Activated CD8-positive, alpha-beta memory T cell treated with anti-CD3 and anti-CD28 coated beads, Interleukin-2, amount 50 U/mL, for 4 hours (primary cell): ENCODE measurements at places on chromosomes 6 and 20.

DNA sequence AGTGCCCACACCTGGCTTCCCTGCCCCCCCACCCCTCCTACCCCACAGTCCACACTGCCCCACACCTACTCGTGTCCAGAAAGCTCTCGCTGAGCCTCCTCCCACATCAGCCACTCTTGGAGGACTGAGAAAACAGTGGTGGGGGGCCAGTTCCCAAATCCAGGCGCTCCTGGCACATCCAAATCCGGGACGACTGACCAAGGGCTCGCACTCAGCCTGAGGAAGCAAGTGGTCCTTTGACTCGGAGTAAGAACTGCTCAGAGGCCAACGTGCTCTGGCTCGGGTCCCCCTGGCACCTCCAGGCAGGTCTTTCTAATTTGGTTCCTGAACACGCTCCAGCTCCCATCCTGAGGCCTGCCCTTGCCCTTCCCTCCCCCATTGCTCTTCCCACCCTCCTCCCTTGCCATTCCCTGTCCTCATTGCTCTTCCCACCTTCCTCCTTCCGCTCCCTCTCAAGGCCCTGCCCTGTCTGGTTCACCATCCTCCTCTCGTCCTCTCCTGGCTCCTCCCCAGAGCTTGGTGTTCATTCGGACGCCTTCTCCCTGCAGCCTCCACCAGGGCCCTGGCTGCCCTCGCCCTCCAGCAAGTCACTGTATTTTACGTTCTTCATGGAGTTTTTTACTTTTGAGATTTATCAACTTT is 83.6 kb downstream of the THBS2 start:
- DNase-seq = no peak

DNA sequence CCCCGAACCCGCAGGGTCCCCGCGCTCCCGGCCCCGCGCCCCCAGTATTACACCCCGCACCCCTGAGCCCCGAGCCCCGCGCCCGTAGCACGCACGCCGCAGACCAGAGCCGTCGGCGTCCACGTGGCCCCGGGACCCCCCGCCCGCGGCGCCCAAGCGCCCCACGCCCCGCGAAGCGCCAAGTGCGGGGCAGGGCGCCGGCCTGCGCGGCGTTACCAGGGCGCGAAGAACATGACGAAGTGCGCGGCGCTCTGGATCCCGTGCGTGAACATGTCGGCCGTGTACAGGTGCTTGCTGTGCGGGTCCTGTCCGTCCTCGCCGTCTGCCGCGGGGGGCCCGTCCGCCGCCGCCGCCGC is 312 bp downstream of the TXNDC5 start:
- DNase-seq = no peak

DNA sequence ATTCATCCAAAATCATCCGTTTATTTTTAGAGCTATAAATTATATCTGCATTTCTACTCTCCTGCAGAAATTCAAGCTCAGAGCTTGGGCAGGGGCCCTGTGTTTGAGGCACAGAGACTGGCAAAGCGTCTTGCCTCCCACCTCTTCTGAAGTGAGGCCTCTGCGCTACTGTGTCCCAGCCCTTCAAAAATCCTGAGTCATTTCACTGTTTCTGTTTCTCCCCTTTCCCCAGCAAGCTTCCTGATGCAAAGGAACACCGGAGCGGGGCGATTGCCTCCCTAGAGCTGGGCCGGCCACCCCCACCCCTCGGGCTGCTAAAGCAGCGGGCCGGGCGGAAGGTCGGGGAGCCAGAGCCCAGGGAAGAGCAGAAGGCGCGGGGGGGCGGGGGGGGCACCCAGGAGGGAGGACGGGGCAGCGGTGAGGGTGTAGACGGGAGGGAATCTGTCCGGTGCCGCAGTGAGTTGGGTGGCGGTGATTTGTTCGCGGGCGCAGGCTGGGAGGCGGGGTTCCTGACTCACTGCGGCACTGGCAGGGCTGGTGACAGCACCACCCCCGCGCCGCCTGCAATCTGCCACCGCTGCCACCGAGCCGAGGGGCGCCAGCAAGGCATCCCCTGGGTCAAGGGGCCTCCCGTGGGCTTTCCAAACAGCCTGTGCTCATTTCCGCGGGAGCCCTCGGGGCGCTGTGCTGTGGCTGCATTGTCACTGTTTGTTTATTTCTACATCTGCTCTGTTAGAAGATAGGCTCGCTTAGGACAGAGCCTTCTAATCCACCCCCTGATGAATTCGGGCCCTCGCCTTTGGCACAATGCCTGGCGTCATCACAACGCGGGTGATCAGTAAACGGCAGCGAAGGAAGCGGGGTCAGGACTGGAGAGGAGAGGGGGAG is 46.5 kb upstream of the SNAP25 start:
- peak; percentile 20 for DNase-seq

GRCh38 chr6:102581378-102582124 is 1188.0 kb downstream of the GRIK2 start:
- DNase-seq = no peak

DNA sequence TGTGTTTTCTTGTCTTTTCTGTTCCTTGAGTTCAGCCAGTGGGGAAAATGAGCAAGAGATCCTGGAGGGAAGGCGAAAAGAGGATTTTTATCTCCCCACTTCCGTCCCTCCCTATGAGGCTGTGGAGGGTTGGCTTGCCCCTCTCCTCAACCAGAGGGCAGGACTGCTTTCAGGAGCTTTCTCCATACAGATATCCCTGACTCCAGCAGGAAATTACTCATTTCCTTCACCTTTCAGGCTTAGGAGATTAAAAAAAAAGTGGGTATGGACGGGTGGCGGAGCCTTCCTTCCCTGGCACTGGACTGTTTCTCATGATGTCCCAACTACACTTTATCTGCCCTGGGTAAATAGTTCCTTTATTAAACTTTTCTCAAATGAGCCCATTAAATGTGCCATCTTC is 241.2 kb downstream of the FRK start:
- DNase-seq = no peak

DNA sequence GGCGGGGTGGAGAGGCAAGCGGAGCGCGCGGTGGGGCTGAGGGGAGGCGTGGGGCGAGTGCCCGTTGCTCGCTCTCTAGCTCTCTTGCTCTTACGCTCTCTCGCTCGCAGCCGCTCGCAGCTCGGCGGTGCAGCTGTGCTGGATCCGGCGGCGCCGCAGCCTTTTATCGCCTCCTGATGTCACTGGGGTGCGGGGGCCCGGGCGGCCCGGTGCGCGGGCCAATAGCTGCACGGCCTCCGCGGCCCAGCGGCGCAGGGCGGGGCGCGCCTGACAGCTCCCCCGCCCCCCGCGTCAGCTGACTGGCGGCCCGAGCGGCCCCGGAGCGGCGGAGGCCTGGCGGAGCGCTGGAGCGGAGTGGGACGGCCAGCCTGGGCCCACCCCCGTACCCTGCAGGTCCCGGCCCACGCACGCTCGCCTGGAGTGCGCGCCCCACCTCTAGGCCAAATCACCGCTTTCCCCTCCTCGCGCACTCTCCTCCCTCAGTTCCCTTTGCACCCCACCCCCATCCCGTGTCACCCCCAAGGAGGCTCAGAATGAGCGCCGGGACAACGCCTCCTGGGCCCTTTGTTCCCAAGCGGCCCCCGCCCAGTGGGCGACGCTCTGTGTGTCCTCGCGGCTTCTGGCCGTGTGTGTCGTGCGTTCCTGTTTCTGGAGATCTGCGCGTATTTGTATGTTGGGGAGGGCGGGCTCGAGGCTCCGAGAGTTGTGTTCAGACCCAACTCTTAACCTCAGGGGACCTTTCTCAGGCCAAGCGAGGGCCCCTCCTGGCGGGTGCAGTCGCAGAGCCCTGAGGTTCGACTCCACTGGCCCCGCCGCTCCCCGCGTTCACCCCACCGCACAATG is at the start of gene MAFB:
Gene MAFB, minus strand, starts transcription at position 137 of the 843 bp plus-strand sequence. CDS start 386 bp downstream, outside the sequence.
- no peak for DNase-seq

DNA sequence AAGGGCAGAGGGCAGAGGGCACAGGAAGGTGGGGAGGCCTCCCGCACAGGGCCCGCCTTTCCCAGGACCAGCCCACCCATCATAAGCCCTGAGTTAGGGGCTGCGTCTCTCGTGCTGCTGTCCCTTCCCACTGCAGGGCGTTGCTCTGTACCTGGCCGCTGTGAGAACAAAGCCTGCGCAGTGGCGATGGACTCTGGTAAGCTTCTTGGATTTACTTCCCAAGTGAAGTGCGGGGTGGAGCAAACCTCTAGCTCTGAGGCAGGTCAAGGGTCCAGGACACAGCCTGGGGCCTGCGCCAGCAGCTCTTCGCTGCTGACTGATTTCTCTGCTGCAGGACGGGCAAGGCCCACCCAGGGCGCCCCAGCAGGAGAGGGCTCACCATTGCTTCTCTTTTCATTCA is 23.9 kb downstream of the INSM1 start:
- no peak for DNase-seq

- DNase-seq = no peak
These were observed 477.0 kb downstream of the C6orf118 start for GRCh38 chr6:164832410-164832809.

DNA sequence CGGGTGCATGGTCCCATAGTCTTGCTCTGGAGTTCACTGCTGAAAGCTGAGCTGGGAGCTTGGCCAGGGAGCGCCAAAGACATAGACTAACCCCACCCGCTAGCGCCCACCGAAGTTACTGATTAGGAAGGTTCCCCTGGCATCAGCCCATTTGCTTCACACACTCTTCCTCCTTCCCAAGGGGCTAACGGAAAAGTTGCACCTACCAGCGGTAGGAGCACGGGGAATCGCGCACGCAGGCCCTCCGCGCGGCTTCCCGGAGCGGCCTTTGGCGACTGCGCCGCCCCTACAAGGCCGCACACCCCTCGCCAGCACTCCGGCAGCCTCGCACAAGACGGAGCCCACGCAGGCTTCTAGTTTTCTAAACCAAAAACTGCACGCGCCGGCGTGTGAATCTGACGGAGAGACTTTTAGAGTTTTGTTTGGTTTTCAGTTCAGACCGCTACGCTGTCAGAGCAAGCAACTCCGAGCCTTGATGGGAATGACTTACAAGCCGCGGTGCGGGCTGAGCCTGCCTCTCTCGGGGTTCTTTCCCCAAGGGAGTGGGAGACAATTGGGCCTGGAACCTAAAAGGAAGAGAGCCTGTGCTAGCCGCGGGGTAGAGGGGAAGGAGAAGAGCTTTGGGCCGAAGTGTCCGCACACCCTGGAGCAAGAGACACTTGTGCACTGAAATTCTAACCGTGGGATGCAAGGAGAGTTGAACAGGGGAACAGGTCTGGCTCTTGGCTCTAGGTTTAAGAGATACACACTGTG is 891 bp upstream of the POU3F2 start:
- DNase-seq = no peak

DNA sequence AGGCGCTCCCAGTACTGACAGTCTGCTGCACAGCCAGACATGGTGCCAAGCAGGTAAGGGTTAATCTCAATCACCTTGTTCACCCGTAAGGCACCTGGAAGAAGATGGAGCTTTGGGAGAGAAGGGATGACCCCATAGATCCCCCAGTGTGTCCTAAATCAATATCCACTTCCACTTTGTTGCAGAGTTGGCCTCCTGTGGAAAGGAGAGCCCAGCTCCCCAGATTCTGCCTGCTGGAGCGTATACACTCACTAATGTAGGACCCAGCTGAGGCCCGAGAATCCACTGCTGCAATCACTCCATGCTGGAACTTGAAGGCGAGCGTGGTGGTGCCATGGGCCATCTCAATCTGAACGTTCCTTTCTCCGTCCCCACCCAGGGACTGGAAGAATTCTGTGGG is 1.2 kb downstream of the PSMB8 start:
- DNase-seq = no peak

- no peak for DNase-seq
These were observed 180.7 kb downstream of the CLVS2 start for GRCh38 chr6:123176706-123177105.

GRCh38 chr6:156416391-156416790 is 360.8 kb upstream of the ARID1B start:
- no peak for DNase-seq

- no peak for DNase-seq
These were observed 3.4 kb downstream of the LYRM4 start for GRCh38 chr6:5257400-5257799.
